Activated naive CD4-positive, alpha-beta T cell treated with anti-CD3 and anti-CD28 coated beads, Interleukin-2, amount 50 U/mL, for 16 hours (primary cell): ENCODE measurements at places on chromosomes 2 and 18.

DNA sequence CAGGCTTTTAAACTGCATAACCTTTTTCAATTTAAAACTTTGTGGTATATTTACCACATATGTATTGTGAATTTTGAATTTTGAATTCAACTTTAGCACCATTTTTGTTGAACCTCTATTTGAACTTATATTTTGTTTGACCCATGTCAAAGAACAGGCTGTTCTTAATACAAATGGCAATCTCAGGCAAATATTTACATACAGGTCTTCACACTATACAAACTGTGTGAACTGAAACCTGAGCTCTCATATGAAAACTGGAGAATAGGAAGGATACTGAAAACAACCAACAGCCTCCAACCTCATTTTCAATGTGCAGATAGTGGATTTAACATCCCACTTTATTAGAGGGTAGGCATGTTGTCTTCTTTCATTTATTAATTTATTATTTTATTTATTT is 491.8 kb downstream of the KCNJ3 start:
- no peak for DNase-seq

- no peak for DNase-seq
These were observed 22.8 kb downstream of the CRACDL start for GRCh38 chr2:98912957-98913915.

DNA sequence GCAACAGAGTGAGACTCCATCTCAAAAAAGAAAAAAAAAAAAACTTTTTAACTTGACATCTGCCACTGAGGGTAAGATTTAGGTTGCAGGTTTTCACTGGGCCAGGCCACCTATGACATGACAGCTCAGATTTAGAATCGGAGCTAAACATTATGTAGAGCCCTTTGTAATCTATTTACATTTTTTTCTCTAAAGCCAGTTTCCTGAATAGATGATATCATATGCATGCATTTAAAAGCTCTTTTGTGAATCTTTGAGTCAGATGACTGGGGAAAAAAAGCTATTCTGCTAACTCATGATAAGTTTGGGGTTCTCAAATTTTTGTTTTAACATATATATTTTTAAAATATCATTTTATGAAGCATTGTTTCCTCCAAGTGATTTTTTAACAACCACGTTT is 21.3 kb downstream of the PRKAG3 start:
- DNase-seq, result no peak

- DNase-seq, result no peak
These were observed 1.1 kb downstream of the FECH start for GRCh38 chr18:57585421-57585820.

- DNase-seq, result no peak
These were observed 864.4 kb upstream of the KLHL29 start for GRCh38 chr2:22520369-22521288.

GRCh38 chr18:10524507-10525370 is 1.1 kb upstream of the NAPG start:
- no peak for DNase-seq

DNA sequence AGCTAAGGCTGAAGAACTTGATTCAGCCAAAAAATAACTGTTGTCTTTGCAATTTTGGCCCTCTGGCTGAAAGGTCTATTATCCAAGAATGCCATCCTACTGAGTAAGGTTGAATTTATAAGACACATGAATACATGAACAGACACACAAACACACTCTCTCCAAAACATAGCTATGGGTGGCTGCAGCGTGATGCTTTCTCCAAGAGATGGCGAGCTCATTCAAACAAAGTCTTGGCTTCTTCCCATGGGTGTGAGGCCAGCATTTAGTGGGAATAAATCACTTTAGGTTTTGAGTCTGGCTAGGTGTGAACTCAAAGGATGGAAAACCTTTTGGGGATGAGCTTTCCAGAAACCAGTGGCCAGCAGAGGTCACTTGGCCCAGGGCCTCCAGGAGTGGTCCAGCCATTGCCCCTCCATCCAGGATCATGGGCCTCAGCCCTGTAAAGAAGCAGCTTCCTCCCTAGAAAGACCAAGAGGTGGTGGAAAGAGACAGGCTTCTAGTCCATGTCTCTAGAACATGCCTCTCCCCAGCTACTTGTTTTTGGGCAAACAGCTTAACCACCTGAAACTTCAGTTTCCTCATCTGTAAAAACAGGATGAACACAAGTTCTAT is 11.0 kb upstream of the OSR1 start:
- DNase-seq, result no peak

- no peak for DNase-seq
These were observed 240.4 kb downstream of the MBD2 start for GRCh38 chr18:53984021-53984420.

- no peak for DNase-seq
These were observed 1.3 kb downstream of the NT5C1B start for GRCh38 chr2:18588049-18588448.

DNA sequence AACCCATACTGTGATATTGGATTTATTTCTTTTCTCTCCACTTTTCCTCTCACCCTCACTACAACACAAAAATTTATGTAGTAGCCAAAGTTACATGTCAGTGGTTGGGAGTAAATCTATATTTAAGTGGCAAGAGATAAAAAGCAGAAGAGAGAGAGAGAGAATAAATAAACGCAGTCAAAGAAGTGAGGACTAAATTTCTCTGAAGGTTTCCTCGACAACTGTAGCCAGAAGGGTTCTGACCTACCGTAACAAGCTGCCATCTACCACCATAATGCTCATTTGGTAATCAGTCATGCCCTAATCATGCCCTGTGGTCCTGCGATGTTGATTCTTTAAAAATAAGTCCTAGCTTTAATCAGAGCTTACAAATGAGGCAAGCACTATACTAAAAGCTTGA is 9.1 kb downstream of the ARHGAP28 start:
- no peak for DNase-seq

DNA sequence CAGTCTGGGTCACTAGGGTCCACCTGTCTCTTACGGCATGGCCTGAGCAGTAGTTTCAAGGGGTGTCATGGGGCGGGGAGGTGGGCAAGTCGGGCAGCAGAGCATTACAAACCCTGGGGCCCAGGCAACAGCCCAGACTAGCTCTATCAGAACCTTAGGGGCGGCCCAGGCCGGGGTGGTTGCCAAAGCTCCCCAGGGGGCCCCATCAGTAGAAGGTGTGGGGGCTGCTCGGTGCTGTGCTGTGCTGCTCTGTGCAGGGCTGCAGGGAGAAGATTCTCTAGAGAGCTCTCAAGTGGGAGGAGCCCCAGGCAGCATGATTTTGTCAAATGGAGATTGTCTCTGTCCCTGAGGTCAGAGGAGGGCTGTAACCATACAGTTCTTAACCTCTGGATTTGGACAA is 36.4 kb upstream of the SLC14A1 start:
- peak; percentile 20 for DNase-seq

DNA sequence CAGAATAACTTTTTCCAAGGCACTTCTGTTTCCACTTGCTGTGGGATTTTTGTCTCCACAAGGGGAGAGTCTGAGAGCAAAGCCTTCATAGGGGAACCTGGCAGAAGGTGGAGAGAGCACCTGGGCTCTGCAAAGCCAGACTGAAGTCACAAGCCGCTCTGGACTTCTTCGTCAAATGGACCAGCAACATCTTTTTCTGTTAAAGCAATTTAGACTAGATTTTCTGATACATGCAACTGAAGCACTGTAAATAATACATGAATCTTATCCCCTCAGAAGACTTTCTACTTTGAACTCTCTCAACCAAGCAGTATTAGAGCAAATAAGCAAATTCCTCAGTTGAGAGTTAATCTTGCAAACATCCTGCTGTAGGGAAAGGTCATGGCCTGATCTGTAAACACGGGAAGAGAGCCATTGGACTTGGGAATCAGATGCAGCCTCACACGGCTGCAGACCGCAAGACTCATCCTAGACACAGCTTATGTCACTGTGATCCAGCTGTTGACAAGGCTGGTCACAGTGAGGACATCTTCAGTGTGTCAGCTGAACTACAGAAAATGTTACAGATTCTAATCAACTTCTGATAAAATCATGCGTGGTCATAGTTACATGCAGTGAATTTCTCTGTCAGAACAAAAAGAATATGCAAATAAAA is 3.2 kb downstream of the SH3YL1 start:
- DNase-seq, result no peak

DNA sequence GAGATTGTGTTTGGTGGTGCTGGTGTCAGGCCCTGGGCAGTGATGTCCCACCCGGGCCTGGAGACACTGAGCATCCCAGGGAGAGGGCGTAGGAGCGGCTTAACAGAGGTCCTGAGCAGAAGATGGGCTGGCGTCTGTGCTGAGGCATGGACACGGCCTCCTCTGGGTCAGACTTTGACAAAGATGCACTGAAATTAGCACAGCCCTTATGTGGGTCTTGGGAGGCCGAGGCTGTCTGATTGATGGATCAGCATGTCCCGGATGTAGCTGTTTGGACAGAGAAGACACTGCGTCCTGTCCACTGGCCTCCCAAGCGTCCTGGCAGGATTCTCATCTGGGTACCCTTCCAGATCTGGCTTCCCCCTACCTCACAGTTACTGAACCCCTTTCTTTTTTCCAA is 159.4 kb downstream of the ANKRD30B start:
- no peak for DNase-seq

GRCh38 chr2:102442967-102443828 is 20.2 kb downstream of the IL18RAP start:
- DNase-seq, result peak; percentile 46

DNA sequence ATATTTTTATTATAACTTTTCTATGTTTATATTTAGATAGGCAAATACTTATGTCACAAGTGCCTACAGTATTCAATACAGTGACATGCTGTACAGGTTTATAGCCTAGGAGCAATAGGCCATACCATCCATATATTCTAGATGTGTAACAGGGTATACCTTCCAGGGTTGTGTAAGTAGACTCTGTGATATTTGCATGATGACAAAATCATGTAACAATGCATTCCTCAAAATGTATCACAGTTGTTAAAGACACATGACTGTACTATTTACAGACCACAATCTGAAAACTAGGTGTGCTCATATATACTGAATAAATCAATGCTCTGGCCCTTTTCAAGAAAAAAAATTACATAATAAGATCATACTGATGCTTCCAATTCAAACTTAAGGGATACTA is 433.2 kb upstream of the RGPD4 start:
- no peak for DNase-seq

DNA sequence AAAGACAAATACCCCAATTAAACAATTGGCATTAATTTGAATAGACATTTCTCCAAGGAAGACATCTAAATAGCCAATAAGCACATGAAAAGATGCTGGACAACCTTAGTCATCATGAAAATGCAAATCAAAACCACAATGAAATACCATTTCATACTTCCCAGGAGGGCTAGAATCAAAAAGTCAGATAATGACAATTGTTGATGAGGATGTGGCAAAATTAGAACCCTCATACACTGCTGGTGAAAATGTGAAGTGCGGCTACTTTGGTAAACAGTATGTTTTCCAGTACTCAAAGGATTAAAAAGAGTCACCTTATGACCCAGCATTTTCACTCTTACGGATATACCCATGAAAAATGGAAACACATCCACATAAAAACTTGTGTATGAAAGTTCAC is 91.6 kb downstream of the FIGN start:
- no peak for DNase-seq

GRCh38 chr2:106161938-106162820 is 31.9 kb downstream of the UXS1 start:
- DNase-seq, result no peak

DNA sequence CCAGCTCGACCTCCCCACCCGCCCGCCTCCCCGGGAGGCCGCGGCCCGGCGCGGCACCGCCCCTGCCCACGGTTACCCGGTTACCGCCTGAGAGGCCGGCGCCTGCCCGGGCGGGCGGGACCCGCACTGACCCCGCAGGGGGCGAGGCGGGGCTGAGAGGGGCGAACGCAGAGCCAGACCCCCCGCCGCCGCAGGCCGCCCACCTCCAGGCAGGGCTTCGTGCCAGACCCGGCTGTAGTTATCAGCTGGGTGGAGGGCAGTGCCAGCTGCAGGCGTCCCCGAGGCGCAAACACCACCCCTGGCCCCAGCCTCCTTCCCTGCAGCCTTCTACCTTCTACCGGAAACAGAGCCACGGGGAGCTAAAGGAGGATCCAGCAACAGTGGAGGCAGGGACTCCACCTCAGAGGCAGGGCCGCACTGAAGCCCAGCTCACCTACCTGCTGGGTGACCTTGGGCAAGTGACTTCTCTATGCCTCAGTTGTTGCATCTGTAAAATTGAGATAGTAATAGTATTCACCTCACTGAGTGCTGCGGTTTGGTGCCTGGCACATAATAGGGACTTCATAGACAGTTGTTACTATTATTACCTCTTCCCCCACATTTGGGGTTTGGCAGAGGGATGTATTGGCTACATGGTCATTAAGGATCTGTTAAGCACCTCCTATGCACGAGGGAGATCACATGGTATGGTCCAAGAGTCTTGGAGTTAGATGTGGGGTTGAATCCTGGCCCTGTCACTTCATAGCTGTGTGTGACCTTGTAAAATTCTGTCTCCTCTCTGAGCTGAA is 231.6 kb upstream of the SMAD2 start:
- DNase-seq, result no peak

DNA sequence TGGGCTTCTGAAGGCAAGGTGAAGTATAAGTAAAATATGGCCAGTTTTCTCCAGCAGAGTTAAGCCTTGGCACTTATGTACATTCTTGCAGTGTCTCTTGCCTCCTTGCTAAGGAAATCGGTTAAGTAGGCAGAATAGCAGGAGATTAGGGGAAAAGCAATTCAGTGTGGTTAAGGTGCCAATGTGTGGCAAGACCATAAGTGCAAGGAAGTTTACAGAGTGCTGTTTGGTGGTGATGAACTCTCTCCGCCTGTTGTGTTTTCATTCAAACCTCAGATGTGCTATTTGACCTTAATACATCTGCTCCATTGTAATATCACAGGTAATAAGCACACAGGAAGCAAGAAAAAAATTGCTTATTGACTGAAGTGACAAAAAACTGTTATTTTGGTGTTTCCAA is 156.1 kb downstream of the MGAT5 start:
- no peak for DNase-seq

DNA sequence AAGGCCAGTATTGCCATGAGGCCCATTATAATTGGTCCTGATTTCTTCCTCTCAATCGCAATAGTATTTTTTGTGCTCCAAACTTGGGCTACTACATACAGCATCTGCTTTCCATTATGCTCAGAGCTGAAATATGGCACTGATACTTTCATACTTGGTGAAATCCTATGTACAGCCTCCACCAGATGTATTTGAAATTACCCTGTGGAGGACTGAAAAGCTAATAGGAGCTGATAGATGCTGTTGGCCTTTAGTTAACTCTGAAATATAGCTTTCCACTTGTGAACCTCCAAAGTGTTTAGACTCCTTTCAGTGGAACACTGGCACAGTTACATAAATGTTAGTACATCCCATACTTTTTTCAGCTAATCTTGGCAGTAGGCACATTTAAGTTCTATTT is 205.7 kb downstream of the NEDD4L start:
- no peak for DNase-seq

GRCh38 chr2:146990311-146991054 is 854.3 kb upstream of the ACVR2A start:
- DNase-seq, result no peak
